ENCODE measurements at places on chromosomes 12 and 14.

- peak; percentile 81 for DNase-seq
Observed at GRCh38 chr12:32535288-32535999, 136.1 kb downstream of the FGD4 start.

DNA sequence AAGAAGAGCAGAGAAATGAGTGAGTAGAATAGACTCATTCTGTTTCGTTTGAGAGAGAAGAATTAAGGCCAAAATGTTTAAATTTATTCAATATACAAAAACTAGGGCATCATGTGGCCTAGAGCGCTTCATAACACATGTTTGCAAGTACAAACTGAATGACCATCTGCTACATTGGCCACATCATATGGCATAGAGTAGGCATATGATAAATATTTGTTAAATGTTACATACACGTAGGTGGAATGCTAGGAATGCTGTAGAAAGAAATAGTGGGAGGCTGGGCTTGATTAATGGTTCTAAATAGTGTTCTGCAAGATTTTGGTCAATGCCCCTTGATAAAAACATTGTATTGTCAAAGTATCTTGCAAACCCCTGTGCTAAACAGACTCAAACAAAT, 10.8 kb downstream of the MGP start:
- DNase-seq, result no peak

GRCh38 chr14:100416921-100417860, 94.1 kb downstream of the SLC25A47 start:
- DNase-seq, result peak; percentile 70

GRCh38 chr12:116180448-116180847, 97.0 kb downstream of the MED13L start:
- DNase-seq, result no peak

DNA sequence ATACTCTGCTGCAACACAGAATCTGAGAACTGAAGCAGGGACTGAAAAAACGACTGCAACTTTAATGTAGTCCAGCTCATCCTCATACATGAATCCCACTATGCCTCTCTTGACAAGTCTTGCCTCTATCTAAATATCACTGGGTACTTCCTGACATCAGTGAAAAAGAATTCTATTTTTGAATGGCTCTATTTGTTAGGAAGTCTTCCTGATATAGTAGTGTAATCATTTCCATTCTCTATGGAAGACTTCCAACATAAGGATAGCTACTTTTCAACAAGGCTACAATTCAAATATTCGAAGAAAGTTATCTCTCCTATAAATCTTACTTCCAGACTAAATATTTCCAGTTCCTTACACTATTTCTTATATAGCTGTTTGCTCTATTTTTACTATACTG, 167.5 kb downstream of the MDGA2 start:
- DNase-seq, result no peak

DNA sequence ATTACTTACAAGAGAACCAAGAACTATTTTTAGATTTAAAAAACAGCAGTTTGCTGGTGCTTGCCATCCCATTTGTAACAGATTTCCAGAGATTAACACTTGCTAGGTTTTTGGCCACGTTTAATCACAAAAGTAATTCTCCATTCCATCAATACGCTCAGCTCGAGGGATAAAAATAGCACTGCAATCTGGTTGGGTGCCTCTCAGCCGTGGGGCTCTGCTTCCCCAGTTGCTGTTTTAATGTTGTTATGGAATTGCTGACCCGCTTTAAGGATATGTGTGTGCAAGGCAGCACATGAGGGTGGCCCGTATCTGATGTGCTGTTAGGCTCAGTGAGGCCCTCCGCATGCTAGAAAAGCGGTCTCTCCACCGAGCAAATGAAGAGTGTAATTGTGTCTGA, 222.2 kb upstream of the TMEM260 start:
- DNase-seq, result peak; percentile 43

DNA sequence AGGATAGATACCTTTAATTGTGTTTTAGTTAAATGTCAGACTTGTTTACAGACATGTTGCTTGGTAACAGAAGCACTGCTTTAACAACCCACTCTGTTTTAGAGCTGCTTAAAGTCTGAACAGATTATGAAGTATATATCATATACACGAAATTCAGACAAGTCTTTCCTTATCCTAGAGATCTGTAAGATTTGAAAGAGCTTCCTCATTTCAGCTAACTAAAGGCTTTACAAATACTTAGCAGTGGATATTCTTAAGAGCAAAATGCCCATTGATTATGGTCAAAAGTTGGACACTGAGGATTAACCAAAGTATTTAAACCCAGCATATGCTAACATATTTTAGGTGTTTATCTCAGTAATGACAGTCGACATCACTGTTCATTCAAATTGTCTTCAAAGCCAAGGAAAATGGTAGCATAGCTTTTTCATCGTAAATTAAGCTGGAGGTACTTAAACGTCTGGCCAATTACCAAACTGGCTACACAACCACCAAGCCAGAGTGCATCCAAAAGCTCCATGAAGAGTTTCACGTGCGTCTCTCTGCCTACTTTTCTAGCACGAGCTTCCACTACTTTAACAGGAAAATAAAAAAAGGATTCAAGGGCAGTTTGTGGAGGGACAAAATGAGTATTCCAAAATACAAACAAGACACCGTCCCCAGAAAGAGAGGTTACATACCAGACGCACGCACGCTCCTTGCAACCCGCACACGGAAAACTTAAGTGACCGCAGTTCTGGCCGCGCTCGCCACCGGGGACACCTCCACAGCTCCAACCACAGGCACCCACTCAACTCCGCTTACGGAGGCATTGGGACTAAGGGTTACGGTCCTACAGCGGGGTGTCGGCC, 565 bp downstream of the CEP83 start:
- no peak for DNase-seq

- no peak for DNase-seq
Observed at GRCh38 chr12:131644481-131644880, 66.4 kb upstream of the SFSWAP start.

All from left hindlimb (tissue), 1 donor.